Activated effector memory CD4-positive, alpha-beta T cell treated with Interleukin-2 at 50 U/mL for 16 hours (primary cell): ENCODE measurements at places on chromosomes 1 and 21.

- DNase-seq, result no peak
Observed at GRCh38 chr1:216812966-216813365, 89.7 kb upstream of the ESRRG start.

GRCh38 chr1:15949453-15950245 lies 26.3 kb downstream of the ZBTB17 start:
- peak; percentile 79 for DNase-seq

DNA sequence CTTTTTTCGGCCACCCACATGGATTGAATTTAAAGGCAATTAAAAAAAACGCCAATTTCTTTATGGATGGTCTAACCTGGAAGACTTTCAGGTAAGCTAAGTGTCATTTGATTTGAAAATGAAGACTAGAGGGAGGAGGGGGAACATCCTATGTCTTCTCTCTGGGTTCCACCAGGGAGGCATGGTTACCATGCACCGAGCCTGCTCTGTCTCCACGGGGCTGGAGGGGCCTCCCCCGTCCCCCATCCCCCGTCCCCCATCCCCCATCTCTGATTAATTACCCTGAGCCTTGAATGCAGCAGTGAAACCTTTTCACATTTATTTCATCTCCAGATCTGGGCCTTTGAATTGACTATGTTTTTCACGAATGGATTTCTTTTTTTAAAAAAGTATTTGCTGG lies 135.1 kb downstream of the TLR5 start:
- no peak for DNase-seq

GRCh38 chr21:38793926-38794713 lies 11.6 kb upstream of the ETS2 start:
- DNase-seq, result no peak

DNA sequence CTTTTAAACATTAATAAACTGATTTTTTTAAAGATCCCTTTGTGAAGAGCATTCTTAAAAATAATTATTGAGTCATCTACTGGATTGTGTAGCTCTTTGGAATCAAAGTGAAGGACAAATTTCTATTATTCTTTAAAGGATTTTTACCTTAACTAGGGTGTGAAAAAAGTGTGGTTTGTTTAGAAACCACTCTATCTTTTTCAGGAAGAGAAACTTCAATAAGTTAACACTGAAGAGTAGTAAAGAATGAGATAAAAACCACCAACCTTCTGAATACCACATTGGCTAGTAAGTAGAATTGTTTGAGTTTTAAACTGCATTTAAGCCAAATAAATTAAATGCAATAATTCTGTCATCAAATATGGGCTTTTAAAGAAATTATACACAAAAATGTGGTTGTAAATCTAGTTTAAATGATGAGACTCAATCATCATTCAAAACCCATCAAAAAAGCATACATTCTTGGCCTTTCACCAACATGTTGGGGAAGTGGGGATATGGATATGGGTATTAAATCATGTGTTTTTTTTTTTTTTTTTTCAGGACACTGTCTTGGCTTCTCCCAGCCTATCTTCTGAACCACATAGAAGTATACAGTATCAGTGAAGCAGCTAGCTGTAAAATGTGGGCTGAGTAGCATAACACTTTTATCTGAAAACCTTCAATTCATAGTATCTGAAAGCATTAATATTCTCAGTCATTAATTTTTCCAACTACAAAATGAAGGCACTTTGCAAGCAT lies 4.8 kb downstream of the S1PR1 start:
- no peak for DNase-seq

DNA sequence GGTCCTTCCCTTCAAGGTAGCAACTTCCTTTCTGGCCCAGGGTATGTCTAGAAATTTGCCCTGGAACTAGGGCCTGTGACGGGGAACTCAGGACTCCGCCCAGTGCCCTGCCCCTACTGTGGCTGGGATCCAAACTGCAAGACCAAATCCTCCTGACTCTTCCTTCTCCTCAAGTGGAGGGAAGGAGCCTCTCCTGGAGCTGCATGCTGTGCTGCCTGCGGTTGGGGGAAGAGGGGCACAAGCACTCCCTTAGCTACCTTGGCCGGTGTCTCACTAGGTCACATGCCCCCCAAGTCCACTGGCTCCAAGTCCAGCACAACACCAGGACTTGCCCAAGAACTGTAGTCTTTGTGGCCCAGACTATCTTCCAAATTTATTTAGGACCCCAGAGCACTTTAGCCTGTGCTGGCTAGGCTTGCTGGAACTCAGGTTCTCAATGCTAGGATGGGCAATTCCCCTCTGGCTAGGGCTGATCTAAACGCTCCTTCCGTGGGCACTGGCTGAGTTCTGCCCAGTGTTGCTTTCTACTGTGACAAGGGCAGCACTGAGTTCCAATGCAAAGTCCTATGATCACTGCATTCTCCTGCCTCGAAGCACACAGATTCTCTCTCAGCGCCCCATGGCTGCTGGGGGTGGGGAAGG lies 12.2 kb downstream of the ADSS2 start:
- no peak for DNase-seq

- DNase-seq, result no peak
Observed at GRCh38 chr1:181676269-181676668, 193.0 kb downstream of the CACNA1E start.
